ENCODE measurements at places on chromosomes 1 and 21.

DNA sequence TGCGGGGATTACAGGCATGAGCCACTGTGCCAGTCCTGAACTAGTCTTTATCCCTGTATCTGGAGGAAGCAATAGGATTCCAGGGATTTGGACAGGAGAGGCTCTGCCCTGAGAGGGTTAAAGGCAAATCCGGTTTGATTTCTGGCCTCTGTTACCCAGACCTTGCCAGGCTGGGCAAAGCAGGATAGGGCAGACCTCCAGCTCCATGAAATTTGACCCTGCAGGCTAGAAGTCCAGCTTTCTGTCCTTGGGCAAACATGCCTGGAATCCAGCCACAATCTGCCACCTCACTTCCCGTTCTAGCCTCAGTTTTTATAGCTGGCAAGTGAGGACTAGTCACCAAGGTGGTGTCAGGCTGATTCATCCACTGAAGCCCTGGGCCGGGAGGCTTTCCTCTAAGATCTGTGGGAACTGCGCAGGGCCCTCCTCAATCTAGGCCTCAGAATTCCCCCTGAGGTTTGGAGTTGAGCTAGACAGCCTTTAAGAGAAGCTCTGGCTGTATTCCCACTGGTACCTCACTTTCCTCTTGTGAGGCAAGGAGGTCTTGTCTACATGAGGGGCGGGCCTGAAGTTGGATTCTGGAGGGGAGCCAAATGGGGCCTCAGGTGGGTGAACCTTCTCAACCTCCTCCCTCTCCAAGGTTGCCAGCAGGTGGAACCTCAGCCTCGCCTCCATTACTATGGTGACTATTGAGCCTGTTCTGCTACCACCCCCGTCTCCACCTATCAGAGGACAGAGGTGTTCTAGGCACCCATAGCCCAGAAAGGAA lies 7.0 kb upstream of the P3R3URF start:
- no peaks in the 10 kb centered on the region for H3K27me3 ChIP-seq
- H3K4me3 ChIP-seq = no peak overlapping the region
- no peaks in the 10 kb centered on the region for H3K4me1 ChIP-seq
- peak; percentile 61 for DNase-seq
- H3K36me3 ChIP-seq = peaks cover 9% of the 10 kb centered on the region
- H3K27ac ChIP-seq = no peak overlapping the region

GRCh38 chr1:193070386-193070753 lies 11.0 kb downstream of the RO60 start:
- no peak overlapping the region for H3K27ac ChIP-seq
- no peak for DNase-seq
- peaks cover 14% of the 10 kb centered on the region for H3K27me3 ChIP-seq
- peaks cover 16% of the 10 kb centered on the region for H3K4me1 ChIP-seq
- H3K4me3 ChIP-seq = no peak overlapping the region
- H3K36me3 ChIP-seq = peaks cover 12% of the 10 kb centered on the region

DNA sequence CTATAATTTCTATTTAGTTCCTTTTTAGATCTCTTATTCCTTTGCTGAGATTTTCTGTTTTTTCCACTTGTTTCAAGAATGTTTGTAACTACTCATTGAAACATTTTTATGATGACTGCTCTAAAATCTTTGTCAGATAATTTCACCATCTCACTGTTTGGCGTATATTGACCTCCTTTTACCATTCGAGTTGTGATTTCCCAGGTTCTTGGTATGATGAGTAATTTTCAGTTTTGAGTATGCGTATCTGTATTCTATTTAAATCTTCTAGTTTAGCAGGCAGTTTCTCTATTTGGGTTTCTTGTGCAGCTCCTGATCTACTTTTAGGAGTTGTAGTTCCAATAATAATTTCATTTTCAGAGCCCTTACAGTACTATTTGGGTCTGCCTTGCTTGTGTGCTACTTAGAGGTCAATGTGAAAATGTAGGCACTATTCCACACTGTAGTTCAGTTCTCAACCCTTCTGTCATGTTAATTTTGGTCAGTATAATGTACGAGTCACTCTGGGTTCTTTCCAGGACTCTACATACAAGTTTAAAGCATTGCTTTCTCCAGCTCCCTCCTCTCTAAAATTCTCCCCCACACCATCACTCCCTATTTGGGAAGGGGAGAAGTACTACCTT lies 115.5 kb downstream of the ACBD6 start:
- H3K4me3 ChIP-seq = no peak overlapping the region
- no peaks in the 10 kb centered on the region for H3K4me1 ChIP-seq
- H3K36me3 ChIP-seq = peaks cover 4% of the 10 kb centered on the region
- DNase-seq = no peak
- H3K27ac ChIP-seq = no peak overlapping the region

DNA sequence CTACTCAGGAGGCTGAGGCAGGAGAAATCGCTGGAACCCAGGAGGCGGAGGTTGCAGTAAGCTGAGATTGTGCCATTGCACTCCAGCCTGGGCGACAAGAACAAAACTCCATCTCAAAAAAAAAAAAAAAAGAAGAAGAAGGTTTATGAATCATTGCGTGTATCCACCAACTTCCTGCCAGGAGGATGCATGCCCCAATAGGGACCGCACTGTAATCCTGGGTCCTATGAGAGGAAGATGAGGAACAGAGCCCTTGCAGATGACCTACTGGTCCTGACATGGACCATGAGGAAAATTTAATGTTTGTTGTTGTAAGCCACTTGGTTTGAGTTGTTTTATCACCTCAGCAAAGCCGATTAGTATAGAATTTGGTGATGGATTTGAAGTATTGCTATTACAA lies 56.7 kb downstream of the PTGS2 start:
- H3K36me3 ChIP-seq = no peaks in the 10 kb centered on the region
- H3K4me1 ChIP-seq = no peaks in the 10 kb centered on the region
- no peak overlapping the region for H3K27ac ChIP-seq
- no peak overlapping the region for H3K4me3 ChIP-seq
- no peaks in the 10 kb centered on the region for H3K27me3 ChIP-seq

GRCh38 chr1:244800821-244801220 lies 34.6 kb upstream of the COX20 start:
- H3K4me1 ChIP-seq = no peaks in the 10 kb centered on the region
- H3K36me3 ChIP-seq = no peaks in the 10 kb centered on the region
- H3K27me3 ChIP-seq = no peaks in the 10 kb centered on the region
- DNase-seq = peak; percentile 33

All from endodermal cell (in vitro differentiated cells).